ENCODE measurements at places on chromosomes 6 and 20.

DNA sequence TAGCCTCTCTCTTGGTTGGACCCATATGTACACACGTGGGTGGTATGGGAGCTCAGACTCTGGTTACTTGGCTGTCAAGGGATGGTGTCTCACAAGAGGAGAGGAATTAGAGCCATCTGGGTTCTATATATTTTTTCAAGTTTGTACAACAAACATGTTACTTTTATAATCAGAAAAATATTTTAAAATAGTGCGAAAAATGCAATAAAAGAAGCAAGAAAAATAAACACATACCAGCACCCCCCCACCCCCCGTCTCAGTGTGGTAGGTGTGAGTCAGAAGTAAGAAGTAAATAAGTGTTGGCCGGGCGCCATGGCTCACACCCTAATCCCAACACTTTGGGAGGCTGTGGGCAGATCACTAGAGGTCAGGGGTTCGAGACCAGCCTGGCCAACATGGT, 2.1 kb upstream of the TIAM2 start:
- no peak for DNase-seq

GRCh38 chr6:44010411-44011349, 116.6 kb downstream of the MRPL14 start:
- no peak for DNase-seq

- no peak for DNase-seq
Measured at GRCh38 chr20:8963330-8963729, 105.6 kb upstream of the PLCB4 start.

- DNase-seq, result peak; percentile 44
Measured at GRCh38 chr6:163335671-163336545, 78.6 kb upstream of the QKI start.

- no peak for DNase-seq
Measured at GRCh38 chr6:112636650-112637262, 289.6 kb downstream of the RFPL4B start.

- DNase-seq, result no peak
Measured at GRCh38 chr20:56223352-56223751, 25.2 kb upstream of the MC3R start.

DNA sequence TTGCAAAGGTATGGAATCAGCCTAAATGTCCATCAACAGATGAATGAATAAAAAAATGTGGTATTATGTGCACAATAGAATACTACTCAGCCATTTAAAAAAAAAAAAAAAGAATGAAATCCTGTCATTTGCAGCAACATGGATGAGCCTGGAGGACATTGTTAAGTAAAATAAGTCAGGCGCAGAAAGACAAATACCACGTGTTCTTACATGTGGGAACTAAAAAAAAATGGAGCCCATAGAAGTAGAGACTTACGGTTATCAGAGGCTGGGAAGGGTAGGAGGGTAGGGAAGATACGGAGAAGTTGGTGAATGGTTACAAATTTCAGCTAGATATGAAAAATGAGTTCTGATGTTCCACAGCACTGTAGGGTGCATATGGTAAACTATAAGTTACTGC, 97.2 kb upstream of the SIRPG start:
- DNase-seq, result no peak

DNA sequence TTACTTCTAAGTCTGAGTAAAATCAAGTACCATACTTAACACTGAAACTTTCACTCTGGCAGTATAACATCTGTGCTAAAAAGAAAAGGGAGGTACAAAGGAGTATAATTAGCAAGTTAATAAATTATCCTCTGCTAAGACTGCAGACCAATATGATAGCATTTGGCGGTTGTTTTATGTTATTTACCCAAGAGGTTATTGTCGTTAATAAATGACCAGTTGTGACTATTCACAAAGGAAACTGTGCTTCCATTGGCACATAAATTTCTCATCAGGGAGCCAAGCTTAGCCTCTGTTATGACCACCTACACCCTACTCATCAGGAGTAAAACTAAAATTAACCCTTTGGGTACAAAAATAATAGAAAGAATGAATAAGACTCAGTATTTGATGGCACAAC, 86.5 kb downstream of the CRYBG1 start:
- no peak for DNase-seq

- no peak for DNase-seq
Measured at GRCh38 chr6:164897523-164898235, 411.7 kb downstream of the C6orf118 start.

DNA sequence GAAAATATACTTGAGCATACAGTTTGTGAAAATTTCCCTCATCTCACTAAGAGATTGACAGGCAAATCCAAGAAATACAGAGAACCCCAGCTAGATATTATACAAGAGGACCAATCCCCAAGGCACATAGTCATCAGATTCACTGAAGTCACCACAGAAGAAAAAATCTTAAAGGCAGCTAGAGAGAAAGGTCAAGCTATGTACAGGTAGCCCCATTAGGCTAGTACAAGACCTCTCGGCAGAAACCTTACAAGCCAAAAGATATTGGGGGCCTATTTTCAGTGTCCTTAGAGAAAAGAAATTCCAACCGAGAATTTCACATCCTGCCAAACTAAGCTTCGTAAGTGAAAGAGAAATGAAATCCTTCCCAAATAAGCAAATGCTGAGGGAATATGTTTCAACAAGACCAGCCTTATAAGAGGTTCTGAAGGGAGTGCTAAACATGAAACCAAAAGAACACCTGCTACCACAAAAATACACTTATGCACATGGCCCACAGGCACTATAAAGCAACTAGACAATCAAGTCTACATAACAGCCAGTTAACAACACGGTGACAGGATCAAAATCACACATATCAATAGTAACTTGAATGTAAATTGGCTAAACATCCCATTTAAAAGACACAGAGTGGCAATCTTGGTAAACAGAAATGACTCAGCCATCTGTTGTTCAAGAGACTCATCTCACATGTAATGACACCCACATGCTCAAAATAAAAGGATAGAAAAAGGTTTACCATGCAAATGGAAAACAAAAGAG, 96.3 kb downstream of the FHL5 start:
- no peak for DNase-seq

DNA sequence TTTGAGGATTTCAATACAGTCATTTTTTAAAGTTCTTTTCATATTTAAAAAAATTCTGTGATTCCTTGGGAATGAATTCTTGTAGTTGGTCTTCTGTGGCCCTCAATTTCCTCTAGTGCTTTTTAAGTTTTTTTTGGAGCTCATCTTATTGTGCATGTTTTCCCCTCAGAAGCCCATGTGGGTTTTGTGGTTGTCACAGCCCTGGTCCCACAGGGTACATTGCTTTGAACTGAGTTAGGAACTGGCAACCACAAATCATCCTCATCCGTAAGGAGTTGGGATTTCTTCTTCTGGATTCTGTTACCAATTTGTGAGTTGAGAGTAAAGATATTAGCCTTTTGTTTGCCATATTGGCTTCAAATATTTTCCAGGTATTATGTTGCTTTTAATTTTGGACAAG, 89.9 kb downstream of the AKAP7 start:
- DNase-seq, result no peak

- no peak for DNase-seq
Measured at GRCh38 chr6:138570725-138571029, 71.4 kb upstream of the NHSL1 start.
